Vagina (tissue), 2 donors: ENCODE measurements at places on chromosomes 16 and 17.

DNA sequence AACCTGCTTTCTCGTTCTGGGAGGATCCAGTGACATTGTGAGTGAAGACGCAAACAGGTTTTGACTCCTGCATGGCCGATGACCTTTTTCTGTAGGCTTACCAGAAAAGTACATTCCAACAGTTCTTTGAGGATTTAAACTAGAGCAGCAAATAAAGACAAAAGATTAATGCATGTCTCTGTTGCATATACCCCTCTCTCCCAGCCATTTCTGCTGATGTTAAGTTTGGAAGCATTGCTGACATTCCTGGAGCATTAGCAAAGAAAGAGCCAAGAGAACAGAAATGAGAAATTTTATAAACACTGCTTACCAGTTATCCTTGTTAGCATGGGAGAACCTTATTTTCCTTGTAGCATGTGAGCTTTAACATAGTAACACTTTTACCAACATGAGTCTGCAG, 49.3 kb downstream of the SIAH1 start:
- no peak for DNase-seq

DNA sequence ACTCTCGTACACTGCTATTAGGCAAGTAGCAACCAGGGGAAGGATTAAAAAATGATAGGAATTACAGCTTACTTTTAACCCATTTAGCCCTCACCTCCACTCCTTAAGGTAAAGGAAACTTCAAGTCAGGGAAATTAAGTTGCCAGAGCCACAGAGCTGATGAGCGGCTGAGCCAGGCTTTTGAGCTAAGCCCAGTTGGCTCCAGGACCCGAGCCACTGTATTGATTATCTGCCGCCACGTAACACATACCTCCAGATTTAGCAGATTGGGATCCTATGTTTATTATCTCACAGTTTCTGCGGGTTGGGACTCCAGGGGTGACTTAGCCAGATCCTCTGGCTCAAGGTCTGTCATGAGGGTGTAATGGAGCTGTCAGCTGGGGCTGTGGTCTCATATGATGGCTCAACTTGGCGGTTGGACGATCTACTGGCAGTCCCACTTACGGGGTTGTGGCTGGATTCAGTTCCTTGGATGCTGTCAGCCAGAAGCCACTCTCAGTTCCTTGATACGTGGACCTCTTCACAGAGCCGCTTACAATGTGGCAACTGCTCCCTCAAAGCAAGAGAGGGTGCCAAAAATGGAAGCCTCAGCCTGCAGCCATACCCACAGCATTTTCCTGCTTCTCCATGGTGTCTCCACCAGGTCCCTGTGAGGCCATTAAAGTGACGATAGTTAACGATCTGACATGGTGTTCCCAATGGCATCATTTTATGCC, 57.3 kb downstream of the TMEM186 start:
- no peak for DNase-seq

DNA sequence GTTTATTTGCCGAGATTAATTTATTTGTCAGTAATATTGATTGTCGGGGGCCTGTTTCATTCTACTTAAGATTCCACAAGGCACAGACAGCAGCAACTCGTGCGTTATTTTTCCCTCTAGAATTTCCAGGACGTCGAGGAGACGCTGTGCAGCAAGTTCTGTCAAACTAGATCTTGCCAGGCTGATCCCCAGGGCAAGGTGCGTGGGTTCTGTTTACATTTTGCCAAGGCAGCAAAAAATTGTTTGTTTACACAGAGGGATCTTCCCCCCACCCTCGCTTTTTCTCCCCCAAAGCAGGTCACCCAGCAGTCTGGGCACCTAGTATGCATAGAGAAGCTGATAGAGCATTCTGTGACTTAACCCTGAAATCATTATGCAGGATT, 111.4 kb downstream of the IRX3 start:
- DNase-seq, result no peak

- DNase-seq, result no peak
Observed at GRCh38 chr16:77064037-77064436, 127.0 kb upstream of the MON1B start.

DNA sequence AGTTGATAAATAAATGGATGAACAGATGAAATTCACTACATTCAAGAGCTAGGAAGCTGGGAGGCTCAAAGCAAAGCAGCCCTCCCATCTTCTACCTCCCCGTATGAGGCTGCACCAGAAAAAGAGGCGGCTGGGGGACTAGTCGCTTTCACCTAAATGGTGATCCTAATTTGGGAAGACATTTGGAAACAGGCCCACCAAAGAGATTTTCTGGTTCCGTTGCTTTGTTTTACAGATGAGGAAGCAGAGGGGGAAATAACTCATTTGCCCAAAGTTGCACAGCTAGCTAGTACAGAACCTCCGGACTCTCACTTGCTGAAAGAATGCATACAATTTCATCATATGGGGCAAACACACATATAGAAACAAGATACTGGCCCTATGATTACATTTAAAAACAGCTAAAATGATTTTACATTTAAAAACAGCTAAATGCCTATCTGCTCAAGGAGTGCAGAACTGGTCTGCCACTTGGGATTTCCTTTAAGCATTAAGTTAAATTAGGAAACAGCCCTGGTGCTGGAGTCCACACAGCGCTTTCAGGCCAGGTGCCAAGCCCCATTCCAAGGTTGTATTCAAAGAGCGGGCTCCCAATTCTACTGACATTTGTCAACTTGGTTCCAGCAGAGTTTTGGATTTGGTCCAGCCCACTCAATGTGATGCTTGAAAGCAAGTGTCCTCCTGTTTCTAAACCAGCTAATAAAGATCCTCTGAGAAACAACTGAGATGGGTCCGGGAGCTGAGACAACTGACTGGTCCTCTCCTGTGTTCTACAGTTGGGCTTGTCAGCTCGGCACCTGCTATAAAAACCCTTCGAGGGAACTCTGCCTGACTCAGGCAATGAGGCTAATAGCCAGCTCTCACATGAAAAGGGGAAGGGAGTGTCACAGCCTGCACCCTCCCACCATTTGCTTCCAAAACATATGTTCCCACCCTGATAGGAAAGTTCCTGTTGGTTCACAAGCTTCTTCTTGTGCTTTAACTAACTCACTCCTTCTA, 11.7 kb downstream of the ERN1 start:
- DNase-seq, result no peak

- no peak for DNase-seq
Observed at GRCh38 chr16:19112099-19112407, 1.7 kb upstream of the ITPRIPL2 start.

DNA sequence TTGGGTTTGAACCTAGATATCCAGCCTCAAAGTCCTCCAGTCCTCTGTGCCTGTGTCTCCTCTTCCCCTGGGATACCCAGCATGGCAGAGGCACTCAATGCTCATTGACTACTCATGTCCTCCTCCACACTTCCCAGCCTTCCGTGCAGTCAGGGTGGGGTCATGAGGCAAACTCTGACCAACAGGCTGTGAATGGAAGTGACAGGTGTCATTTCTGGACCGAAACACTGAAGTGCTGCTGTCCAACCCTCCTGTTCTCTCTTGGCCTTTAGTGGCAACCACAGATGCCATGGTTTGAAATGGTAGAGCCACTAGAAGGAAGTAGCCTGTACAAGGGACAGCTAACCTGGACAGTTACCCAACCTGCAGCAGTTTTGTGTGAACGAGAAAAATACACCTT, 46.7 kb upstream of the MAP3K14 start:
- DNase-seq, result peak; percentile 14

DNA sequence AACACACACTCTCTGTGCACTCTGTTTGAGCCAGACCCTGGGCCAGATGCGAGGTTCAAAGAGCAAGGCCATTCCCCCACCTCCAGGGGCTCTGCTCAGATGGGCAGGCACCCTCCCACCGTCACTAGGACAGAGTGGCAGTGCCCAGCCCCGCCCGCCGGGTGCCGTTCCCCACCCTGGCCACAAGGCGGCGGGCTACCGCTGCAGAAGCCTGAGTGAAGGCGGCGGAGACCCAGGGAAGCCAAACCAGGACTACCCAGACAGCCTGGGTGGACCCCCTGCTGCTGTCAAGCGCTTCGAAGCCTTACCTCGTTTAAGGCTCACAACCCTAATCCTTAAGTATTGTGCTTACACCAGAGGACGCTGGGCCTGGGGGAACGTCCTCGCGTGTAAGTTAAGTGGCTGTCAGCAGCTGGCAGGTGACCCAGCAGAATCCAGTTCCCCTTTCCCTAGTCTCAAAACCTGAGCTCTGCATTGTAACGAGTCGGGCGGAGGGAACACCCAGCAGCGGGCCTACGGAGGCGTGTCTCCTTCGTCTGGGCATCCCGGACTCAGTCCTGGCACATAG, 4.5 kb downstream of the ARHGAP27 start:
- no peak for DNase-seq

- no peak for DNase-seq
Observed at GRCh38 chr17:63587770-63588169, 12.9 kb upstream of the TACO1 start.

GRCh38 chr17:8896641-8897635, 29.5 kb upstream of the PIK3R6 start:
- peak; percentile 79 for DNase-seq

- DNase-seq, result no peak
Observed at GRCh38 chr16:28883221-28883996, 5.1 kb downstream of the ATP2A1 start.

DNA sequence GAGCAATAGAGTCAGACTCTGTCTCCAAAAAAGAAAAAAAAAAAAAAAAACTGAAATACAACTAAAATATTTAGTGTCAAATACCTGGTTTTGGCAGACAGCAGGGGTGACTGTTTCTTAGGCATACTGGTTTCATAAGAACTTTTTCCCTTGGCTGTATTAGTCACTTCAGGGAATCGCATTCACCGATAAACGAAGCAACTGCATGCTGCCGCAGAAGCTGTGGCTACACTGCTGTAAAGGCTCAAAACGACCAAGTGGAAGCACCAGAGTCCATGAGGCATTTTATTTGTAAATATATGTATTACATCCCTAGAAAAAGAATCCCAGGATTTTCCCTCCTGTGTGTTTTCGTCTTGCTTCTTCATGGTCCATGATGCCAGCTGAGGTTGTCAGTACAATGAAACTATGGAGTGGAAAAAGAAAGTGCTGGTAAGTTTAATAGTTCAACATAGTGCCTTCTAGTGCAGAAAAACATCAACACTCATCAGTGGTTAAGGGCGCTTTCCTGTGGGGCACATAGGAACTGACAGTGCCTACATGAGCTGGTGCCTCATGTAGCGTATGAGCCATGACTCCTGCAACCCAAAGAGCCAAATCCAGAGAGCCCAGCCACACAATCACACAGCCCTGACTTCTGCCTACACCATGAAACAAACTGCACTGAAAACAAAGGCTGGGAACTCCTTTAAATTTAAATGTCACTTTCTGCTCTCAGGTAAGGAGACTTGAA, 7.3 kb downstream of the RPS15A start:
- DNase-seq, result no peak

- no peak for DNase-seq
Observed at GRCh38 chr16:51615141-51615540, 464.1 kb upstream of the SALL1 start.

DNA sequence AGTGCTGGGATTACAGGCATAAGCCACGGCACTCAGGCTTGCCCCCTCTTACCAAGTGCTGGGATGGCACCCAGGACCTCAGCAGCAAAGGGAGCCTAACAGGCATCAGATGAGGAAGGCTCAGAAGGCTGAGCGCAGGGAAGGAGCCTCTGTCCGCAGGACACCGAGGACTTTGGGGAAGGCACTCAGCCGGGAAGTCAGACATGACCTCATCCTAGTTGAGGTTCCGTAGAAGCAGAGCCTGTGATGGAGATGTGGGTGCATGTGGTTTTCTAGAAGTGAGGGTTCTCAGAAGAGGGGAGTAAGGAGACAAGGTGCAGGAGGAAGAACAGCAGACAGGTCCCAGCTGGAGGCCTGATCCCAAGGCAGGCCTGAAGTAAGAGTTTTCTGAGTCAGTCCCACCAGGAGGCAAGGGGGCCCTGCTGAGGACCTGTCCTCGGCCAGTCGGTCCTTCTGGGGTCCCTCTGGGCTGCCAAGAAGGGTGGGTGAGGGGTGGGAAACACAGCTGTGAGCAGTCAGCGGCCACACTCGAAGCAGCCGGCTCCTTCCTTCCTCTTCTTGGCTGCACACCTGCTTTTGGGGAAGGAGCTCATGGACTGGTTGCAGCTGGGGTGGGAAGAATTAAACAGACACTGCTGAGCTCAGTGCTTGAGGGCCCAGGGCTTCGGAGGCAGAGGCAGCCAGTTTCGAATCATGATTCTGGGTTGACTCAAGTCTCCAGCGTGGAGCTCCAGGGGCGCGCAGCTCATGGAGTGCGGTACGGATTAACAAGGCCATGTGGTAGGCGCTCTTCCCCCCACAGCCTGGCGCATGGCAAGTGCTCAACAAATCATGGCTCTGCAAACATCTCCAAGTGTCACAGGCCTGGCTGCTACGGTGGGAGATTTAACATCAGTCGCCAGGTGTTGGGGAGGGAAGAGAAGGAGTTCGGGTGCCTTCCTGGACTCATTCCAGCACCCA, 38.9 kb upstream of the SNN start:
- DNase-seq, result no peak

DNA sequence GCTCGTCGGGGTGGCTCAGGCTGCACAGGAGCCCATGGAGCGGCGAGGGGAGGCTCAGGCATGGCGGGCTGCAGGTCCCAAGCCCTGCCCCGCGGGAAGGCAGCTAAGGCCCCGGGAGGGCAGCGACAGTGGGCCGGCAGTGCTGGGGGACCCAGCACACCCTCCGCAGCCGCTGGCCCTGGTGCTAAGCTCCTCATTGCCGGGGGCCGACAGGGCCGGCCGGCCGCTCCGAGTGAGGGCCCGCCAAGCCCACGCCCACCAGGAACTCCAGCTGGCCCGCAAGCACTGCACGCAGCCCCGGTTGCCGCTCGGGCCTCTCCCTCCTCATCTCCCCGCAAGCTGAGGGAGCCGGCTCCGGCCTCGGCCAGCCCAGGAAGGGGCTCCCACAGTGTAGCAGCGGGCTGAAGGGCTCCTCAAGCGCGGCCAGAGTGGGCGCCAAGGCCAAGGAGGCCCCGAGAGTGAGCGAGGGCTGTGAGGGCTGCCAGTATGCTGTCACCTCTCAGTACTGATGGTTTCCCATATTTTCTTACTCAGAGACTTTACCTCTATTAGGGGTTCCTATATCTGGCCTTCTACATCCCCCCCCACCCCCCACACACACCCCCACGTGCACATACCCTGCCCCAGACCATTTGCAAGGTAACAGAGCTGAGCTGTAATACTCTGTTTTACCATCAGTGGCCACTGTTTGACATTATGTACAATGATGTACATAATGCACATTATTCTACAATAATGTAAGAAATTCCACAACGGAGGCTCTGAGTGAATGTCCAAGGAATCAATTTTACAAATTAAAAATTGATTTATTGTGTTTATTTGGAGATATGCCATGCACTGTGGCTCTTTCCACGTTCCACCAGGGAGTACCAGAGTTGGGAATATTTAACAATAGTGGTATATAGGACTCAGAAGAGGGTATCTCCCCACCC, 3.7 kb upstream of the VAT1L start:
- DNase-seq, result no peak

DNA sequence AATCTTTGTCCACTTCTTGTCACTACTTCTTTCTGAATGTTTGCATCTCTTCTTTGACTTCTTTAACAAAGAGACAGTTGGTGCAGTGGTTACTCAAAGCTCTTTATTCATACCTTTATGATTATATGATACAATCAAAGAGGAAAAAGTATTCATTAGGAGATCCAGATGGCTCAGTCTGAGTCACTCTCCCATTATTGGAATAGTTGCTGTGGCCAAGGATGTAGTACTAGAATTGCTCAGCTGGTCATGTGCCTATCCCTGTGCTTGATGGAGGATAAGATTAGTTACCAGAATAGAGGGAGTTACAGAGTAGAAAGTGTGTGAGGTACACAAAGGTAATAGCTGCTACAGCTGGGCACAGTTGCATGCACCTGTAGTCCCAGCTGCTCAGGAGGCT, 18.3 kb downstream of the BCAS3 start:
- no peak for DNase-seq

GRCh38 chr17:1627982-1628855, at the start of gene SLC43A2:
TSS of gene SLC43A2 (minus strand) at chr17:1628834. CDS start at chr17:1627874, 960 bp downstream.
- DNase-seq, result no peak
